Islet precursor cell (in vitro differentiated cells): ENCODE measurements at places on chromosomes 5 and 9.

DNA sequence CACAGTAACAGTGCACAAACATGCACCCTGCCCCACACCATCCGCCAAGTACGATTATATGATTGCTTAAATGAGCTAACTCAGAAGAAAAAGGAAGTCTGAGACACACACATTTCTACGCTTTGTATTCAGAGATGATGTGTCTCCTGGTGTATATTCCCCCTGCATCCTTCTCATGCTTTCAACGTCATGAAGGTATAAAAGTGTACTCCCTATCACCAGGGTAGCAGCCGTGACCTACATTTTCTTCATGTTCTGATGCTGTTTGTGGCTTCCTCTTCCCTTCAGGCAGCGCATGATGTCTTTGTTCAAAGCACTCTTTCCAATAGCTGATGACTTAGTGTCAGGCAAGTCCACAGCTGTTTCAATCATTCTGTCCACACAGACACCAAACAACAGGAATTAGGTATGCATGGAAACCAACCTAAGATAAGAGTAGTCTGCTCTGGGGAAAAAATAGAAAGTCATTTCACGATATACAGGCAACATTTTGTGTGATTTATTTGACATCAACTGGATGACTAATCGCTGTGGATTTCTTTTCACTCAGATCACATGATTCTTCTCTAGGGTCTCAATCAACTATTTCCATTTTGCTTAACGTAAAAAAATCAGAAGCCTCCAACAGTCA is 269.4 kb upstream of the PTGER4 start:
- DNase-seq, result no peak

DNA sequence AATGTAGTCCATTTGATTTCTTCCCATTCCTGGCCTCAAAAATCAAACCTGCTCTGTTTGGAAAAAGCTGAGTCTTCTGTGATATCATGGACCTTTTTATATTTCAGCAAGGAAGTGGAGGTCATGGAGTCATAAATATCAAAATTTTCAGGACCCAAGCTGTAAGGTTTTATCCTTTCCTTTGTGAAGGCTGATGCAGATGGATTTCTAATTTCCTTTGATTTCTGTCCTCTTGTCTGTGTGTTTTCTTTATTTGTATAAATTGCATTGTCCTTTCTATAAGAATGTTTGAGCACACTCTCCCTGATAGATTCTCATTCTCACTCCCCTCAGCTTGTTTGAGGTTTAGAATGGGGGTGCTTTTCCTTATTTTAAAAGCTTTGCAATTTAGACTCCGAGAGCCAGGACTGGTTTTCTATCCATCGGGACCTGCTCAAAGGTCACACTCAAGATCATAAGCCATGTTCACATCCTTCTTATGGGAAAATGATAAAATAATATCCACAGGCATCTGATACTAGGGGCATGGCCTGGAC is 127.4 kb upstream of the TMEM161B start:
- no peak for DNase-seq

GRCh38 chr5:107982703-107983425 is 312.1 kb upstream of the EFNA5 start:
- DNase-seq, result no peak

GRCh38 chr5:9529041-9529480 is 16.8 kb downstream of the SEMA5A start:
- DNase-seq, result no peak

GRCh38 chr9:31671011-31671410 is 713.4 kb upstream of the ACO1 start:
- no peak for DNase-seq

GRCh38 chr5:8633259-8633658 is 764.3 kb downstream of the MTRR start:
- DNase-seq, result no peak

GRCh38 chr5:16013334-16014065 is 166.1 kb downstream of the MARCHF11 start:
- DNase-seq, result no peak

DNA sequence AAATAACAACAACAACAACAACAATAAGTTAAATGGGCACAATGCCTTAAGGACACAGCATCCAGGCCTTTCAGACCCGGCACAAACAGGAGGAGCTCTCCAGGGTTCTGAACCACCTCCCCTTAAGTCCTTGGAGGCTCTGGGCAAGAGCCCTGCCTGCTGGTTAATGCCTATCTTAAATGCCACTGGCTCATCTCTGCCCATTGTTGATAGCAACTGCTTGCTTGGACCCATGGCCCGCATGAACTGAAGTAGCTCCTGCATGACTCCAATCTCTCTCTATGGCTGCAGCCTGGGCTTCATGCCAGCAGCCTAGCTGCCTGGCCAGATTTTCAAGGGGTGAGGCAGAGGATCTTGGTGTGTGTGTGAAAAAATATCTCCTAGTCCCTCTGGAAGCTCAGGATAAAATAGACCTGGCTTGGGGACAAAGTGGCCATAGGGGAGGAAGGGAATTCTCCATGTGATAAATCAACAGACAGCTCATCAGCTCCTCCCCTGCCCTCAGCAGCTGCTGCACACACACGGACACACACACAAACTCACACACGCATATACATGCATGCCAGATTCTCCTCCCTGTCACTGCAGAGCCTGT is 27.4 kb downstream of the FAM219A start:
- DNase-seq, result peak; percentile 73

DNA sequence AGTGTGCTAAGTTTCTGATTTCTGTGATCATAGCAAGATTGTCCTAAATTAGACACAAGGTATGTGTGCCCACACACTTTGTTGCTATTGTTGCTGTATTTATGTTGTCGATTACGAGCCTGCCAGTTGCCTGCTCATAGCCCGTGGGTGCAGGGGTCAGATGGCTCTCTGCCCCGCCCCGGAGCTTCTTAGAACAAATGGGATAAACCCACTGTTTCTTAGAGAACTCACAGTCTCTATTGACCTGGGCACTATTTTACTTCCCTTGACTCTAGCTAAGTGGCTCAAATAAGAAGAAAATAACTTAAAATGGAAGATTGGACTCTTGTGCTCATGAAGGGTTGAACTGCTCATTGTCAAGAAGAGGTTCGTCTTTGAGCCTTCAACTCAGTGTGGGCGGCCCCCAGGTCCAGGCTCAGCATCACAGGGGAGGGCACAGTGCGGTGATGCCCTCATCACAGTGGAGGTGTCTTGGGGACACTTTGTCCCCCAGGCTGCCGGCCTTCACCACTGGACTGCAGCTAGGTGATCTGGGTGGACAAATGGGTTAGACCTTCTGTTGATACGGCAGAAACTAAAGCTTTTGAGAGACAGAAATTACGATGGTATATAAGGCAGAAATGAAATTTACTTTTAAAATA is 155.5 kb downstream of the TENT4A start:
- no peak for DNase-seq

GRCh38 chr9:8864545-8864896 is 1064.9 kb upstream of the DMAC1 start:
- peak; percentile 56 for DNase-seq

- peak; percentile 69 for DNase-seq
These were observed 501 bp downstream of the ENHO start for GRCh38 chr9:34522091-34522887.

DNA sequence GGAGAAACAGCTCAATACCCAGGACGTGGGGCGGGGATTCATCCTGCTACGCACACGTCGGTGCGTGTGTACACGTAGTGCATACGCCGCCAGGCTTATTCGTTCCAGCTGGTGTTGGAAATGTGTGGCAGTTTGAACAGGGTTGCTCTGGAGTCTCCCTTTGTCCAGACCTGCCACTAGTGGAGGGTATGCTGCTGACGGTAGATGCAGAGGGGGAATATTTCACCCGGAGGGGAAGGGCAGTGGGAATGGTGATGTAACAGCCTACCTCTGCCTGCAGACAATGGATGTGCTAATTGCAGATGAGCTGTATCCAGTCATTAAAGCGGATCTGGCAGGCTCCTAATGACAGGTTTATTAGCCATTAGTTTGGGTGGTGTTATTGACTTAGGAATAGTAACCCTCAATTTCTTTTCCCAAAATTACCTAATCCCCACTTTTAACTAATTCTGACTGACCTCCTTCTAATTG is 142.7 kb downstream of the PAX5 start:
- DNase-seq, result peak; percentile 89

GRCh38 chr5:53089481-53089991 is 20.0 kb downstream of the MOCS2 start:
- DNase-seq, result no peak

DNA sequence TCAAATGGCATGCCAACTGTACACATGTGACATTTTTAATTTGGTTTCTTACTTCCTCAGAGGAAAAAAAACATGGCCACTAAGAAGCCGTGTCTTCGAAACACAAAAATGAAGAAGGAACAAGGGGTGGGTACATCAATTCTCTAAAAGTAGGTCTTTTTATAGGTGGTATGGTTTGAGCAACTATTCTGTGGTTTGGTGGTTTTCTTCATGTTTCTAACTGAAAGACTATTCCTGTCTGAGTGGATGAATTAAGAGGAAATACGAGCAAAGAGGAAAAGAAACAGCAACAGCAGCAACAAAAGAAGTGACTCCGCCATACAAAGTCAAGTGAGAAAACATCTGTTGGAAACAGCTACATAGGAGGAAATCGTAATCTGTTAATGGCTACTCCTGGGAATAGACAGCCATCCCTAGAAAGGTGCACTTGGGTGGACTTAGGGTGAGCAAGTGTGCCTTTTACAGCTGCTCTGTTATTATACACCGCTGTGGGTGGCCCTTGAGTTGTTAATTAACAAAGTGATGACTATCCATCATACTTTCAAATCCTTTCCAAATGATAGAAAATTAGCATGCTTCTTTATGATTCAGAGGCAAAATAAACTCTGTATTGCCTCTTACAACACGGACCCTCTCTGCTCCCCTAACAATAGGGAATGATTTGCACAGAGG is 575.8 kb downstream of the TLE1 start:
- DNase-seq, result no peak

GRCh38 chr9:78291240-78291925 is 5.5 kb upstream of the PSAT1 start:
- DNase-seq, result no peak

- DNase-seq, result no peak
These were observed 68.7 kb downstream of the RAB24 start for GRCh38 chr5:177234841-177235240.

DNA sequence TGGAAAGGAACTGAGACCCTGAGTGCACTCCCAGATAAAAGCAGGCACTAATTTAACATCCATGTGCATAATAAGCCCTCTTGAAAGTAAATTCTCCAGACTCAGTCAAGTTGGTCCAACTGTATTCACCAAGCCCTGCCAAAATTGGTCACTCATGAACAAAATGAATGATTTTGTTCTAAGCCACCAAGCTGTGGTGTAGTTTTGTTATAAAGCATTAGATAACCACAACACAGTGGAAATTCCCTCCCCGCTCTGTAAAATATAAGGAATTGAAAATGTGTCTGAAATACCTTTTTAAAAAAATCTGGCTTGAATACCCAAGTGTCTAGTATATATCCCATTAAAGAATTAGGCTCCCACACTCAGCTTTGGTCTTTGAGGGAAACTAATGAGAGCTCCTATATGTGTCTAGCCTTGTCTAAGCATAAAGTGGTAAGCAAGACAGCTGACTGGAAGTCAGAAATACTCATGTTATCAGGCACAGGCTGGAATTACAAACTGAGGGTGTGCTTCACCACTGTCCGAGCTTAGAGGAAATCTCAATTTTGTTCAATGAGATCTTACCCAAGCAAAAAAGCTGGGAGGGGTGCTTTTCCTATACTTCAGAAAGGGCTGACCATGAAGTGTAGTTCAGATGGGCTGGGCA is 33.2 kb downstream of the IDNK start:
- no peak for DNase-seq

DNA sequence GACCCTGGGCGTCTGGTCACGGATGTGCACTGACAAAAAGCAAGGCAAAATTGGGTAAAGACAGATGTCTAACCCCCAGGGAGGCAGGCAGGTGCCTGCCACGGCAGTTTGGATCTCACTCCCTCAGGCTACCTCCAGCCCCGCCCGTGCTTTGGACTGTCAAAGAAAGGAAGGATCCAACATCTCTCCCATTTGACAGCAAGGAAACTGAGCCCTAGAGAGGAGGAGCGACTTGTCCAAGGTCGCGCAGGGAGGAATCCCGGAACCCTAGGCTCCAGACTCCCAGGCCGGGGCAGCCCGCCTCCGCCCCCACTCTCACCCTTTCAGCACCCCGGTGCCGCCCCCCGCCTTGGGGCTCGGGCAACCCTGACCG is 376 bp downstream of the GOLGA1 start:
- DNase-seq, result no peak

DNA sequence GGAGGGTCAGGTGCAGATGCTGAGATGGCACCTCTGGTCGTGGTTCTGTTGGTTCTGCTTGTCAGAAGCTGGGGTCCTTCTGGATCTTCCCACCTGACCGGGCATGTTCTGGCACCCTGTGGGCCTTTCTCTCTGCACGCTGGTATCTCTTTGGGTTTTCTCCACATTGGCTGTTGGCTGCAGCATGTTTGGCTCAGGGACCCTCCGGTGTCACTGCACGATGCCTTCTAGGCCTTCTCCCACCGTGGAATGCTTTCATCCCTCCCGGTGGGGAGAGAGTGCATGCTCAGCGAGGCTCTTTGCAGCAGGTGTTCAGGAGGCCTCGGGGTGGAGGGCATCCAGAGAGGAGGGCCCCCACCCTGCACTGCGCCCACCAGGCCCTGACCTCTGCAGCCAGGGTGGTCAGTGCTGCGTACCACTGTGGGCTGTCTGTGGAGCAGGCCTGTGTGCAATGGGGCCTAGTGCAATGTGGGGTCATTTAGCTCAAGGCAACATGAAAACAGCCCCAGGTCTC is 119.4 kb downstream of the WNK2 start:
- peak; percentile 36 for DNase-seq

GRCh38 chr5:40112875-40113274 is 566.8 kb upstream of the PTGER4 start:
- no peak for DNase-seq

GRCh38 chr5:77867194-77867691 is 91.1 kb upstream of the TBCA start:
- no peak for DNase-seq

DNA sequence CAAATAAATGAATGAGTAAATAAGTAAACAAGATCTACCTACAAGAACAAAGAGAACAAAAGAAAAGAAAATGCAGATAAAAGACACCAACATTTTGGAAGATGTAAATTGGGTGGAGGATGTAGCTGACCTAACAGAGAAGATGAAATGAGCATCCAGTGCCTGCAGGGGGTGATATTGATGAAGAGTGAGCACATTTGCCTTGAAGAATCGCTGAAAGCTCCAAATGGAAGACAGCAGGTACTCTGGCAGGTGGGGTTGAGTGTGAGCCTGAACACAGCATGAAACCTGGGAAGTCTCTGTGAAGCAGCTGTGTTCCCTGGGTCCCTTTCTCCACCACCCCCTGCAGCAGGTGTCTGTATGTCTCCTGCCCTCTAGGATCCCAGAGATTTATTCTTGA is 125.6 kb downstream of the NXNL2 start:
- peak; percentile 76 for DNase-seq

DNA sequence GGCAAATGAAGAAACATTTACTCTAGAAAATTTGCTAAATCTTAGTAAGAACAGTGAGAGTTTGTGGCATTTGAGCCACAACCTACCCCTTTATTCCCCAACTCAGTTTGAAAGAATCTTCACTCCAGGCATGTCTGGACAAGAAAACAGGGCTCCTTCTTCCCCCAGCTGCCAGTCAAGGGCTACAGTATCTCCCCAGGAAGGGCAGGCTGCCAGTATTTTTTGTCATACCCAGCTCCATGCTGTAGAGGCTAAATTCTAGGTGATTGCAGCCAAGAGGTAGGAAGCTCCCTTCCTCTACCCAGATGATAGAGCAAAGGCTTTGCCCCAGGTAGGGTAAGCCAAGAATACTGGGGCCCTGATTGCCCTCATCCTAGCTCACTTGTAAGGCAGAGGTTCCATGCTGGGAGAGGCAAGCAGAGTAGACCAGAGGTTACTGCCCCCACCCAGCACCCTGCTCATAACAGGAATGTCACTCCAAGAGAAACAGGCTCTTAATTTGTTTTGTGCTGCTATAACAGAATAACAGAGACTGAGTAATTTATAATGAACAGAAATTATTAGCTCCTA is 20.0 kb upstream of the GRPEL2 start:
- no peak for DNase-seq
